ENCODE measurements at places on chromosomes 6 and 20.

DNA sequence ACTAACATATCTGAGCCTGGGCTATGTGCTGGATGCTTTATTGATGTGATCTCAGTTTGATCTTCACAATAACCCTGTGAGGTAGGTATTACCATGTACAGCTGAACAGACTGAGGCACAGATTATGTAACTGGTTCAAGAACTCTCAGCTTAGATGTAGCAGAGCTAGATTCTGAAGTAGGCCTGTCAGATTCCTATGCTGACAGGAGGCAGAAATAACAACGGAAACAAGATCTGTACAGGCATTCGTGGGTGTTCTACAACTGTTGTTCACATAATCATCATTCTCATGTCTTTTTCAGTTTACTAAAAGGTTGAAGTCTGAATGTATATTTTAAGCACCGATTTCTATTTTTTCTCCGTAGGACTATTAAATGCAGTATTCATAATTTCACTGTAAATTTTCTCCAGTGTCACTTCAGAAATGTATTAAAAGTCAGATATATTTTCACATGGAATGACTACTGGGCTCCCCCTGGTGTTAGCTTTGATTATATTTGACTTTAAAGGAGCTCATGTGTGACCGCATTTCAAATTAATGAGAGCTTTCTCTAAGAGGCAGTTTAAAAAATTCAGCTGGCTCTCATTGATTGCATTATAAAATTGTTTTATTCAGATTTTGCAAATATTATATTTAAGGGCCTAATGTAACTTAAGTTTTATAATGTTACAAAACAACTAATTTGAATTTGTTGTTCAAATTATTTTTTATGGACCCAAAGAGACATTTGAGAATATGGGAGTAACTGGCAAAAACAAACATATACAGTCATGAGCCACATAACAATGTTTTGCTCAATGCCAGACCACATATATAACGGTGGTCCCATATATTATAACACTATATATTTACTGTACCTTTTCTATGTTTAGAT, 36.4 kb upstream of the SLC17A4 start:
- DNase-seq, result no peak

DNA sequence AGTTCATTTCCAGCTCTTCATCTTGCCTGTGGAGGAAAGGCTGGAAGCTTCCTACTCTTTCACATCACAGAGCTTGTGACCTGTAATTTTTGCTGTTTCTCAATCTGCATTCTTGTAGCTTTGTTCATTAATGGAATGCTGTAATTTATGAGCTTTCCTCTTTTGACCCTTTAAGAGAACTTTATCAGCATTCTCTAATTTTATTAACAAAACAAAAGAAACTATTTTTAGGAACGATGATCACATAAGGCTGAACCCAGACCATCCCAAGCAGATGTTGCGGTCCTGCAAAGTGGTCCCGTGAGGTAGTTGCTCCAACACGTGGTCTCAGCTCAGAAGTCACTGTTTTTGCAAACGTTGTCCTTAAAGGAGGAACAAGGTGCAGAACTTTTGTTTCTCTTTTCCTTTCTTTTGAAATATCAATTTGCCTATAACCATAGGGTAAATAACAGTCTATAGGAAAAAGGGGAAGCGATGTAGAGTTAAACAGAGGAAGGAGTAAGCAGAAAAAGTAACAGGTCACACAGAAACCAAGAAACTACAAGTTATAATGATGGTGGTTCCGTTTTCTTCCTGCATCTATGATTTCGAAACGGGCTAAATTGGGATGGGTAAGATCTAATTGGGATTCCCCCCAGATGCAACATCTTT, 121.3 kb upstream of the PHACTR1 start:
- DNase-seq, result no peak

DNA sequence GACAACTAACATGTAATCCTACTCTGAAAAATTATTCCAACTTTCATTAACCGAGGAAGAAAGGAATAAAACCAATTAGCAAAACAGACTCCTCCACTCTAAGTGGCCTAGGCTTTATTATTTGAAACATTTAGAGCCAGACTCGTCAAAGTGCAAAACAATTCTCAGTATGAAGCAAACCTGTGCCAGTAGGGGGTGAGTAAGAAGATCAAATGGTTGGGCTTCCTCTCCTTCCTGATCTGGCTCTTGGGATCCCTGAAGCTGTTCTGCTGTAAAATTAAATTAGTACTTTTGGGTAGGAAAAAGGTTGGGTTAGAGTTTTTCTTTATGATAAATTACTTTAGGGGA, 177.6 kb upstream of the MAN1A1 start:
- no peak for DNase-seq

DNA sequence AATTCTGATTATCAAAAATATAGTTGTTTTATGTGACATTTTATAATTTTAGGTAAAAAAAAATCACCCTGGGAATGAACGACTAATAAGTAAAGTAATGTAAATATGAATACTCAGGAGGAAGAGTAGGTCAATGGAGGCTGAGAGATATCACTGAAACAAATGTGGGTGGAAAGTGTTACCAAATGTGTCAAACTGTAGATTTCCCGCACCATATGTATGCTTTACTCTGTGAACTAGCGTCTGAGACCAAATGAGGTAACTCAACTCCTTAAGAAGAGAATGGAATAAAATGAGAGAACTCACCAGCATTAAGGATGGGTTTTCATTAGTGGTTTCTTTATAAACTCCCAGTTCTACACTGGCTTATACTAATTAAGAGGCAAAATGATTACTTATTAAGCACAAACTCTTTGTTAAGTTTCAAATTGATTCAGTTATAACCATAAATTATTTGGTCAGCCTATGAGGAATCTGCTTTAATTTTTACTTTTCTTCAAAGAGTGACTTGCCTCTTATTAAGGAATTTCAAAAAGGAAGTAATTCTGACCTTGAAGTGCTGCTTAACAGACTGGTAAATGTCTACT, 784.7 kb upstream of the GJE1 start:
- no peak for DNase-seq

DNA sequence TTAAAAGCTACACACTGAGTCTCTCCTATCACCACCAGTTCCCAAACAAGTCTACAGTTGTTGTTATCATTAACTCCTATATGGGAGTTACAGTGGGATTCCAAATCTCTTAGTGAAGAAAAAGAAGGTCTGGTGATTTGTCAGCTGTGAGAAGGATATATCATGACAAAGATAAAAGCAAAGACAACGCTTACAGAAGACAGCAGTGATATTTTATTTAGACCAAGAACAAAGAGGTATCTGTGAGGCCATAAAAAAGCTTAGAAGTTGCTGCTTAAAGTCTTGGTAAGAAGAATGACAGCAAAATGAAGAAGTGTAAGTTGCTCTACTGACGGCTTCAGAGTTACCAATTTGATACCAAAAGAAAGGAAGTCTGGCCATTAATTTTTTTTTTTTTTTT, 47.2 kb downstream of the CHD6 start:
- no peak for DNase-seq

All from activated CD4-positive, alpha-beta T cell treated with anti-CD3 and anti-CD28 coated beads for 48 hours (primary cell).